ENCODE measurements at places on chromosomes 11 and 22.

DNA sequence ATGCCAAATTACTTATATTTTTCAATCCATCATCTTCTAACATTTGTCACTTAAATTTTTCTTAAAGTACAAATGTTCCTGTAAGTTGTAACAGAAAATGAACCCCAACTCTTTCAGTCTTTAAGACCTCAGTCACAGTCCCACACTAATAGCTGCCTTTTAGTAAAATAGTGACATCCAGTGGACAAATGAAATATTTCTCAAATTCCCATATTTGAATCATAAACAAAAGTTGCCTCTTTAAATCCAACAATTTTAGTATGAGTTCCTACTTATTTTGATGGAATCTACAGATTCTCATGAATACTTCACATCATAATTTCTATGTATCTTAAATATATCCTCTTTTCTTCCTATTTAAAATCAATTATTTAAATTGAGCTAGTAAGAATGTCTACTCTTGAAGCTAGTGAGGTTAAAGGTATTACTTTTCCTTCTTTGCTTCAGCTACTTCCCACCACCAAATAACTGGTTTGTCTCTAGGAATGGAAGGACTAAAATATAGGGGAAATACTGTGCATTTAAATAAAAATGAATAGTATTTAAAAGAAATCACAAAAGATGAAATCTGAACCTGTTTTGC lies 9.2 kb downstream of the LIN7C start:
- DNase-seq, result no peak

DNA sequence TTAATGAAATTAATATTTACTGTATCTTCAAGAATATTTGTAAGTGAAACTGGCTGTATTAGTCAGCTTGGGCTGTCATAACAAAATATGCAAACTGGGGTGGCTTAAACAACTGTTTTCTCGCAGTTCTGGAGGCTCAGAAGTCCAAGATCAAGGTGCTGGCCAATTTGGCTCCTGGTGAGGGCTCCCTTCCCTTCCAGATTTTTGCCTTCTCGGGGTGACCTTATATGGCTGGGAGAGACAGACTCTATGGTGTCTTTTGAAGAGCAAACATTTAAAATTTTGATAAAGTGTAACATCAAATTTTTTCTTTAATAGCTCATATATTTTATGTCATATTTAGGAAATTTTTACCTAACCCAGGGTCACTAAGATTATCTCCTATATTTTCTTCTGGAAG lies 30.2 kb downstream of the CSTPP1 start:
- DNase-seq, result no peak

GRCh38 chr11:68298659-68299516 lies 13.5 kb upstream of the LRP5 start:
- no peak for DNase-seq

- DNase-seq, result no peak
Observed at GRCh38 chr11:85459304-85459703, 167.8 kb downstream of the DLG2 start.

GRCh38 chr11:131108760-131109159 lies 192.5 kb upstream of the SNX19 start:
- no peak for DNase-seq
